ENCODE measurements at places on chromosomes 12 and 14.

DNA sequence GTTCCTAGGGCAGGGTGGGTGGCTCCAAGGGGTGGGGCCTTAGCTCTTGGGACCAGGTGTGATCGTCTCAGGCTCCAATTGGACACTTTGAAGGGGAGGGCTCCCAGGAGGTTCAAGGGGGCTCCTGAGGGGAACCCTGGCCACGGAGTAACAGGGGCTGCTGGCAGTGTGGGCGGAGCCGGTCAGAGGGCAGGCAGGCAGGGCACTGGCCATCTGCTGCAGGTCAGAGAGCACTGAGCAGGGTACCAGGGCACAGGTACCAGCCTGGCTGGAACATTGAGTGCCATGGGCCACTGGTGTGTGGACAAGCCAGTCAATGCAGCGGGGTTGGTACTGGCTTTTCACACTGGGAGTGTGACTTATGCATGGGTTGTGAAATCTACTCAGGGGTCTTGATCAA is 32.2 kb downstream of the SYNE3 start:
- DNase-seq: no peak

- no peak for DNase-seq
Measured at GRCh38 chr14:73685328-73685727, 28.9 kb downstream of the PNMA1 start.

- no peak for DNase-seq
Measured at GRCh38 chr14:98437113-98437512, 834.9 kb downstream of the BCL11B start.

GRCh38 chr12:91818227-91819131 is 327.2 kb downstream of the BTG1 start:
- no peak for DNase-seq

- no peak for DNase-seq
Measured at GRCh38 chr12:23684121-23684520, 265.3 kb downstream of the SOX5 start.

- no peak for DNase-seq
Measured at GRCh38 chr12:6708960-6709394, 8.4 kb upstream of the PIANP start.

- DNase-seq: no peak
Measured at GRCh38 chr14:53601409-53601808, 355.2 kb downstream of the BMP4 start.

DNA sequence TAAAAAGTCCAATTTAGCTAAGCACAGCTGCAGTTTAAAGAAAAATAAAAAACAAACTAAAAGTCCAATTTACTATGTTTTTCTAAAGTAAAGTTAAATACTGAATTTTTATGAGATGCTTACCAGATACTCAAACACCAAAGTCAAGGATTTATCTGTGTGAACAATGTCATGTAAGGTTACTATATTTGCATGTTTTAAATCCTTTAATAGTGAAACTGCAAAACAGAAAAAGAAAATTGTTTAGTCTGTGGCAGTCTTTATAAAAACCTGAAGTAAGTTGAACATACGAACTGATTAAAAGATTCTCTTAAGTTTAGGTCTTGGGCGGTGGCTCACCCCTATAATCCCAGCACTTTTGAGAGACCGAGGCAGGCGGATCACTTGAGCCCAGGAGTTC is 102.7 kb downstream of the CDK17 start:
- DNase-seq: no peak

DNA sequence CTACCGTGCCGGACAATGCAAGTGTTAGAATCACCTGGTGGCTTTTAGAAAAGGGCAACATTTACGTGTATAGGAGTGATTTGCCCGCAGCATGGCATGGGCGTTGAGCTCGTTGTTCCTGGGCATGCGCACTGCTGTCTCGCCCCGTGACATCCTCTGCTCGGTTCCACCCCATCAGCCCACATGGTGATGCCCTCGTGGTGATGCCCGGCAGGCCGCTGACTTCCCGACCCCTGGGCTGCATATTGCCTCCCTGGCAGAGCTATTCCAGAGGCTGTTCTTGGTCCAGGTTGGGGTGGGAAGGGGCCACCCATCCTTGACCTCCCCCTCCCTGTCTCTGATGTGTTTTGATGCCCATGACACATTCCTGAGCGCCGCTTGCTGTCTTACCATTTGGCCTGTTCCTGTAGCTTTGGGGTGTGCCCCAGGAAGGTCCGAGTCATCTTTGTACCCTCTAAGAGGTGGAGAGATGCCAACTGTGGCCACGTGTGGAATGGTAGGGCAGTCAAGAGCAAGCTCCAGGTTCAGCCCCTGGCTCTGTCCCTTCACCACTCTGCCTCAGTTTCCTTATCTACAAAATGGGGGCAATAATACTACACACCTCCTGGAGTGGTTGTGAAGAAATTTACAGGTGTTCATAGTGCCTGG is 4.8 kb downstream of the HIP1R start:
- no peak for DNase-seq

DNA sequence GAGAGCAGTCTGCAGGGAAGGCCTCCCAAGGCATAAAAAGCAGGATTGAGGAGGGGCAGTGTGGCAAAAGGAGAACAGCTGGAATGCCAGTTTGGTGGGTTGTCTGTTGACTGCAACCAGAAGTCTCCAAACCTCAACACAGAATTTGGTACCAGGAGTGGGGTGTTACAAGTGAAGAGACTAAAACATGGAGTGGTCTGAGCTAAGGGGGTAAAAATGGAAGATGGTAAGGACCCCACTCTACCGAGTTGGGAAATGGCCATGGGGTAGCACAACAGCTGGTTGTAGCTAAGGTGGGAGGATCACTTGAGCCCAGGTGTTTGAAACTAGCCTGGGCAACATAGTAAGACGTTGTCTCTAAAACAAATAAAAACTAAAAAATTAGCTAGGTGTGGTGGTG is 17.8 kb upstream of the KLC1 start:
- no peak for DNase-seq

DNA sequence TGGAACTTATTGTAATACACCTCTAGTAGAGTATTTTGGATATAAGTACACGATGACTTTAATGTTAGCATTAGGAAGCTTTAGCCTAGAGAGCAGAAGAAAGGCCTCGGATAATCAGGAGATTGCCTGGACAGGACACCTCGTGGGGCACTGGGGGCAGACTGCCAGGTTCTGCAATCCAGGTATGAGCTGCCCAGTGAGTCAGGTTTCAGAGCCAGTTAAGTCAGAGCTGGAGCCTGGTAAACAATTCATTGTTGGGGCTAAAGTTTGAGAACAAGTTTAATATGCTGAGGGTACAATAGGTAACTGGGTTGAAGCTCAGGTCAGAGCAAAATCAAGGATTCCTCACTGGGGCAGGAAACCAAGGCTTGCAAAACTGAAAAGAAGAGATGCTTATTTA is 107.4 kb downstream of the RERGL start:
- no peak for DNase-seq

DNA sequence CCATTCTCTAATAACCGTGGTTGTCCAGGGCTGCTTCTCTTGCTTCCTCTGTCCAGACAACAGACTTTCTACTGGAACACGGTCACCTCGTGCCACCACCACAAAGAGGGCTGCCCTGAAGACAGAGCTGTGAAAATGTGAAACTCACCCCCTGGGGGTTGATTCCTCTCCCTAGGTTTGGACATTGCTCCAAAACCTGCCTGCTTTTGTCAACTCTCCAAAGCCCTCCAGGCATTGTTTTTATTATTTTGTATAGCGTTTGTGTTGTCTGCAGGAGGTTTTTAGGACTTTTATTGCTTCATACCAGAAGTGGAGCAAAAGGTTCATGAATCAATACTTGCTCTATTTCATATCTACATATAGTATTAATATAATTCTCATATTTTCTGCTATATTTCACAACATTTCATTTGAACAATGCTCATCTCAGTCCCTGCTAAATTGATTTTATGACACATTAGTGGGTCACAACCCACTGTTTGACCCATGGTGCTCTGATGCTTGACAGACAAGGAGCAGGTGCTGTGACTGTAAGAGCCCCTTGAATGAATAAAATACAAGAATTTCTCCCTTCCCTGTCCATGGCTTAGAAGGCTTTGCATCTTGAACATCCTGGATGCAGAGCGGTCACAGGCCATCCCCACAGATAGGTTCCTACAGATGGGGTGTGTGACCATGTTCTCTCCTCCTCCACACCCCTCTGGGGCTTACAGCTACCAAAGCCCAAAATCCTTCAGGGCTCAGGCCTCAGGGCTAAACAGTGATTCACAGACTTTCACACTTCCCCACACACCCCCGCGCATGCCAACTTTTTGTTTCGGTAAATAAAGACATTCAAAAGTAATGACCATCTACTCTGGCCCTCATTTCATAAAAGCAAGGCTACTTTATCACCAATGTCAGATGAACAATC is 20.6 kb upstream of the EML1 start:
- no peak for DNase-seq

DNA sequence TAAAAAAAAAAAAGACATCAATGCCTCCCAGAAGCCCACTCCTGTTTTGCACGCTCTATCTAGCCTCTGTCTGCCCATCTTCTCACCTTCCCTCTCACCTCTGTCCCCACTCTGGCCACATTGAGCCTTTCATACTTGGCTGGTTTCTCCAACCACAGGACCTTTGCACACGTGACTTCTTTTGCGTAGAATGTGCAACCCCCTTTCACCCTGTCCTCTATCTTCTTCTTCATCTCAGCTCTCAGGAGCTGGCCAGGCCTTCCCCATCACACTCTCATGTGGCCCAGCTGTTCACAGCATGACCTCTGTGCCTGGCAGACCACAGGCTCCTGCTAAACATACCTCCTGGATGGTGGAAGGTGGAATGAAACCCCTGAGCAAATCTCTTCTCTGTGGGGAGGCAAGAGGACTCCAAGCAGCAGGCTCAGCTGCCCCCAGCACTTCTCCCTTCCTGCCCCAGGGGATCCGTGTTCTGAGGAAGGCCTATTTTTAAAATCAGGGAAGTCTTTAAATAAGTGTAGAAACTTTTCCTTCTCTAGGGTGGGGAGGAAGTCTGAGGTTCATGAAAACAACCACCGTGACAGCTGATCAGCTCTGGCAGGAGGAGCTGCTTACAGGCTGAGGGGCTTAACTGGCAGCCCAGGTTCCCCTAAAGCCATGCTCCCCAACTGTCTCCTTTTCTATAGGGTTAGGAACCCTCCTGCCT is 11.6 kb downstream of the HVCN1 start:
- DNase-seq: no peak

DNA sequence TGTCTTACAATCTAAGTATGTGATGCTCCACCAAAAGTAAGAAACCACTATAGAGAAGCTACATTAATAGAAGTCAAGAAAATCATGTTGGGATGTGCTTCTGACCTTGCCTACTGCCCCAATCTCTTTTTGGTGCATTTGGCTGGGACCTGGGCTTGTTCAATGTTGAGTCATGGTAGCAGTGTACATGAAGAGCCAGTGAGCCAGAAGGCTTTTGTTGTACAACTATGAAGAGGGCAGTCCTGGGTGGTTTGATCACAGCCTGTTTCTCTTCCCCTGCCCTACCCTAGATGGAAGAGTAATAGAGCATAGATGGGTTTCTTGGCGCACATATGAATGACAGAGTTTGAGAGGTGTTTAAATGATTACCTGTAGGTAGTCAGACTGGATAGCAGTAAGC is 56.4 kb downstream of the UBR7 start:
- DNase-seq: no peak

DNA sequence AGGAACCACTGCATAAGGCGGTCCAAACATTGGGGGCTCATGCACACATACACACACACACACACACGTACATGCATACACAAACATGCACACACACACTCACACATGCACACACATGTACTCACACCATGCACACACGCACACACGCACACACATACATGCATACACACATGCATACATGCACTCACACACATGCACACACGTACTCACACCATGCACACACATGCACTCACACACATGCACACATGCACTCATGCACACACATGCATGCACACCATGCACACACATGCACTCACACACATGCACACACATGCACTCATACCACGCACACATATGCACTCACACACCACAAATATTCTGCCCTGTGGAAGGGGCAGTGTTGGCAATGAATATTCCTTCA is 22.1 kb downstream of the OAS2 start:
- DNase-seq: no peak

- DNase-seq: peak; percentile 85
Measured at GRCh38 chr12:121499929-121500793, 80.7 kb downstream of the KDM2B start.

DNA sequence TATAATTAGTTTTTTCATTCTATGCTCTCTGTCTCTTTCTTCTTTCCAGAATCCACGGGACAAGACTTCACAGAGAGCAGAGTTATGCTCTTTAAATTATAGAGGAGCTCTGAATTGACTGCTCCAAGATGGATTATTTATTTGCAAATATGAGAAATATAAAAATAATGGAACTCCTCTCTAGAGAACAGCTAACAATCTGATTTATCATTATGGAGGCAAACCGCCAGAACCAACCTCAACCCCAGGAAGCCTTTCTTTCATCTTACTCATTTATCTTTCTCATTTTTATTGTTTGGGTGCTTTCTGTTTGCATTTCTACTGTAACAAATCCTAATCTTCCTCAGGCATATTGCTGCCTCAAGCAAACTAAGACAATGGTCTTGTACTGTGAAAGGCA is 216.5 kb downstream of the C12orf50 start:
- DNase-seq: no peak

- DNase-seq: no peak
Measured at GRCh38 chr12:102609996-102610395, 129.6 kb upstream of the IGF1 start.

GRCh38 chr12:63070709-63071108 is 80.3 kb downstream of the AVPR1A start:
- DNase-seq: peak; percentile 28

All from cerebellar cortex (tissue), 1 donor.